Small intestine (tissue), 16 donors: ENCODE measurements at places on chromosomes 16 and 17.

DNA sequence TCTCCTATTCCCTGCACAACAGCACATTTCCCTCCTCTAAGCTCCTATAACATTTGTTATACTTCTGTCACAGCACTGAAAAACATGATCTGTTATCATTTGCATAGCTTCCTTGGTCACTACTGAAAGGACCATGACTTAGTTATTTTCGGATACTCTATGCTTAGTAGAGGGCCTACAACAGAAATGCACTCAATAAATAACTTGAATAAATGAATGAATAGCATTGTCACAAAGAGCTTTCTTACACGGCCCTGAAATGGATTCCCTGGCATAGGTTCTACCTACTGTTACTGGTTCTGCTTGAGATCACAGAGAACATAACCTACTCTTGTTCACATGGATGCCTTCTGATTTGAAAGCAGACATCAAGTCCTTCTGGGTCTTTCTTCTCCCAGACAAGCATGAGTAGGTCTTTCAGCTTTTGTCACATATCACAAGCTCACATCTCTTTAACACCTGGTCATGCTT is 41.6 kb downstream of the MYO1D start:
- DNase-seq, result no peak

DNA sequence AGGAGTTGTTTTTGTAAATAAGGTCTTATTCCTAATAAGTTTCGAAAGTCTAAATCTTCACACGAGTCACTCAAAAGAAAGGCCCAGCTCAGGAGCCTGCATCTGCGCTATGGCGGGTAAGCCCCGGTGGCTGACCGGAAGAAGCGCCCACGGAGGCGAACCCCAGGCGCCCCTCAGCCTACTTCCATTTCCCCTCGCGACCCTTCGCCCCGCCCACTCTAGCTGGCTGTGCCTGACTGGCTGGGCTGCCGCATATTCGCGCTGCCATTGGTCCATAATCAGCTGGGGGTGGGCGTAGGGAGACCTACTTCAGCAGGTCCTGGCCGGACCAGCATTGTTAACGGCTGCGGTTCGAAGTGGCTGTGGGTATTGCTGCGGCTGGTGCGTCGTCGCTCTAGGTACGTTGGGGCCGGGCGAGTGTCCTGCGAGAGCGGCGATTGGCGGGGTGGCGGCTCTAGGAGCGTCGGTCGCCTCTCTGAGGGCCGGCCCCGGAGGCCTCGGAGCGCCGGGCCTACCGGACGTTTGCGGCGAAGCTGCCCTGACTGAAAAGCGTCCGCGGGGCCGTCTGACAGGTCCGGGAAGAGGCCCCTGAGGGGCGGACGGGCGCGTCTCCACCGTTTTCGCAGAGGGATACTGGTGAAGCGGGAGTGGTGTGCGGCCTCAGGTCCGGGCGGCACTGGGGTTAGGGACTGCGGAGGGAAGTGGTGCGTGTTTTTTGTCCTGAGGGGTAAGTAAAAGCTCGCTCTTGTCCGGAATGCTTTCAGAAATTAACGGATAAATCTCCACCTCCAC is at the start of gene ATF7IP2:
TSS of gene ATF7IP2 (plus strand) at position 337 of the 792 bp plus-strand sequence. CDS start 44,560 bp downstream, outside the sequence.
- DNase-seq, result peak; percentile 86

GRCh38 chr17:36072431-36073121 is 8.5 kb downstream of the CCL18 start:
- DNase-seq, result peak; percentile 76

DNA sequence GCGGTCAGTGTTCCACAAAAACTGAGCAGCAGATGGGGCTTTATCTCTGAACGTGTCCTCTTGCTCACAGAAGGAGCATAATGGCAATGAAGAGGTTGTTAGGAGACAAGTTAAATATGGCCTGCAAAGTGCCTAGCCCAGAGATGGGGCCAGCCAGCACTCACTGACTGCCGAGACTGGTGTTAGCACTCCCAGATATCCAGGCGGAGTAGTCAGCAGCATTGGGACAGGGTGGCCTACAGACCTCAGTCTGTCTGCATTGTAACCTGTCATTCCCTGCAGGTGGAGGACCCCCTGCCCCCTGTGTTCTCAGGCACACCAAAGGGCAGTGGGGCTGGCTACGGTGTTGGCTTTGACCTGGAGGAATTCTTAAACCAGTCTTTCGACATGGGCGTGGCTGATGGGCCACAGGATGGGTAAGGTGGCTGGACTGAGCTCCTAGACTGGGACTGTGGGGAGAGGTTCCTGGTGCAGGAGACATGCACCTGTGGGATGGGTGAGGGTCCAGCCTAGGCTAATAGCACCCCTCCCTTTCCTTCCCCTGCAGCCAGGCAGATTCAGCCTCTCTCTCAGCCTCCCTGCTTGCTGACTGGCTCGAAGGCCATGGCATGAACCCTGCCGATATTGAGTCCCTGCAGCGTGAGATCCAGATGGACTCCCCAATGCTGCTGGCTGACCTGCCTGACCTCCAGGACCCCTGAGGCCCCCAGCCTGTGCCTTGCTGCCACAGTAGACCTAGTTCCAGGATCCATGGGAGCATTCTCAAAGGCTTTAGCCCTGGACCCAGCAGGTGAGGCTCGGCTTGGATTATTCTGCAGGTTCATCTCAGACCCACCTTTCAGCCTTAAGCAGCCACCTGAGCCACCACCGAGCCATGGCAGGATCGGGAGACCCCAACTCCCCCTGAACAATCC is 4.2 kb downstream of the MFAP4 start:
- no peak for DNase-seq

DNA sequence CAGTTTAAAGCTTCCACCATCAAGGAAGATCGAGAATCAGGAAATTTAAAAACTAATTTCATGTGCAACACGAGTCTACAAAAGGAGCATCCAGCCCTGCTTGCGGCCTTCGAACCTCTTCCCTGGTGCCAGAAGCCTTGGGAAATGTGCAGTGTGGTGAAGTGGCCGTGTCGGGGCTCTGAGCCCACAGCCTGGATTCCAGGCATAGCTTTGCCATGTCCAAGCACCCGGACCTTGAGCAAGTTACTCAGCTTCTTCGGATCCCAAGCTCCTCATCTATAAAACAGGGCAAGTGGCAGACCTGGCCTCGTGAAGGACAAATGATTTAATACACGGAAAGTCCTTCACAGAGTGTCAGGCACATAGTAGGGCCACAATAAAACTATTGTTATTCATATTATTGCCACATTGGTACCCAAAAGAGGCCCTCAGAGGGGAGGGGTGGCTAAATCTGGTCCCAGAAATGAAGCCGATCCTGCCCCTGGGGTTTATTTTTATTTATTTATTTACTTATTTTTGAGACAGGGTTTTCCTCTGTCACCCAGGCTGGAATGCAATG is 34.8 kb downstream of the COTL1 start:
- DNase-seq, result no peak

DNA sequence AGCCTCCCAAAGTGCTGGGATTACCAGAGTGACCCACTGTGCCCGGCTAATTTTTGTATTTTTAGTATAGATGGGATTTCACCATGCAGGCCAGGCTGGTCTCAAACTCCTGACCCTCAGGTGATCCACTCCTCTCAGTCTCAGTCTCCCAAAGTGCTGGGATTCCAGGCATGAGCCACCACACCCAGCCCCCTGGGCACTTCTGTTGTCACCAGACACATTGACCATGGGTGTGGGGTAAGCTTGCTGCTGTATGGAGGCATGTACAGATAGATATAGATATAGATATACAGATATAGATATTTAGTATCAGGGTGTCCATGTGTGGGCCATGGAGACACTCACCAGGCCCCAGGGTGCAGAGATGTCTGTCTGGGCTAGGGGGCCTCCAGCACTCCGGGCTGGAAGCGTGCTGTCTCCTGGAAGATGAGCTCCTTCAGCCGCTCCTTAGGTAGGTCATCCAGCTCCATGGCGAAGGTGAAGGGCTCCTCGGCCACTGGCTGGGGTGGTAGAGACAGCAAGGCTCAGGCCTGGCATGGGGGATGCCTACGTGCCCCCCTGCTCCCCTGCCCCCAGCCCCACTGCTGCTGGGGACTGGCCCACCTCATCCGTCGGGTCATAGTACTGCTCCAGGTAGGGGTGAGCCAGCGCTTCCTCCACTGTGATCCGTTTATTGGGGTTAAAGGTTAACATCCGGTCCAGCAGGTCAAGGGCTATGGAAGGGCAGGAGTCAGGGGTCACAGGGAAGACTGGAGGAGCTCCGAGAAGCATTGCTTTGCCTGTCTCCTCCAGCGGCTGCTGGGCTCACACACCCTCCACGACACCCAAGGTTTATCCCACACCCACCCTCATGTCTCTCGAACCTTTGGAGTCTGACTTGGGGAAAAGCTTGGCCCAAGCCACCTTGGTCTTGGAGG is 3.2 kb upstream of the GDPD3 start:
- DNase-seq, result no peak

- no peak for DNase-seq
Measured at GRCh38 chr16:85228970-85229430, 116.7 kb upstream of the CIBAR2 start.

- peak; percentile 95 for DNase-seq
Measured at GRCh38 chr17:42623732-42624596, 14.5 kb downstream of the TUBG1 start.

DNA sequence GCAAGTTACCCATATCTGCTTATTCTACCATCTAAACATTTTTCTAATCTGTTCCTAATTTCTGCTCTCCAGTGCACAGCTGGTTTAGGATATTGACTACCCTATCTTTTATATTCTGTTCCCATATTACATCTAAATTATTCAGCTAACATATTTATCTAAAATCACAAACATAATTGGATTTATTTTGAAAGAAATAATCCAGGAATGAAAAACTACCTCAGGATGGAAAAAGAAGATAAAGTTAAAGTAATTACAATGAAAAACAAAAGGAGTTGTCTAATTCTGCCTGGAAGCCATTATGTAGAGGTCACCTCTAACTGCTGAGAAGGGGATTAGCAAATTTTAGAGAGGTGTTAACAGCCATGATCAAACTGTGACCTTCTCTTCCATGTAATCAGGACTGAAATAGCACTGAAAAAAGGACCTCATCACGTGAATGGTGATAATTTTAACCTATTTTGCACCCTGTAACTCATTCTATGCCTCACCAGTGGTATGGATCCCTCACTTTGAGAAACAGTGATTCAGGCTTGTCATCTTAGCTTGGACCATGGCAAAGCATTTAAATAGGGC is 653.3 kb downstream of the CDH11 start:
- DNase-seq, result no peak

DNA sequence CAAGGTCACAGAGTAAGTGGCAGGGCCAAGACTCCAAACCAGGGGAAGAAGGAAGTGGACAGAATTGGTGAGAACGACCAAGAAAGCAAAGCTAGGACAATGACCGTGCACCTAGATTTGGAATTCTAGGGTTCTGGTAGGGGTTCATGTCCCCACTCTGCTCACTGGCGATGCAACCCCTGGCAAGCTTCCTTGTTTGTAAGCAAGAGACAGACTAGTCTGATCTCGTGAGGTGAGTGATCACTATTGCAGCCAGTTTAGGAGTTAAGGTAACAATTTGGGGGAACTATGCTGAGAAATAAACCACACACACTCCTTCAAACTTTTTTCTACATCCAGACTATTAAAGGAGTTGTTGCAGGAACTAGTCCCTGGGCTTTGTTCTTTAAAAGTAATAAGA is 48.1 kb downstream of the XPO6 start:
- DNase-seq, result no peak
